ENCODE measurements at places on chromosomes 6 and 20. TPM values are rescaled to one million over a fixed set of nuclear protein-coding genes. Genes with fewer than 3 reads are reported as not detected.

The LCA5 gene
- 11.3 TPM for total RNA-seq

The WFDC10B gene
- total RNA-seq: not detected

The ID4 gene
- total RNA-seq: 76.7 TPM

The SLC17A9 gene
- total RNA-seq: under 0.01 TPM

The CASS4 gene
- 0.49 TPM for total RNA-seq
